Adrenal gland (tissue), 19 donors: ENCODE measurements at places on chromosomes 7 and 10.

DNA sequence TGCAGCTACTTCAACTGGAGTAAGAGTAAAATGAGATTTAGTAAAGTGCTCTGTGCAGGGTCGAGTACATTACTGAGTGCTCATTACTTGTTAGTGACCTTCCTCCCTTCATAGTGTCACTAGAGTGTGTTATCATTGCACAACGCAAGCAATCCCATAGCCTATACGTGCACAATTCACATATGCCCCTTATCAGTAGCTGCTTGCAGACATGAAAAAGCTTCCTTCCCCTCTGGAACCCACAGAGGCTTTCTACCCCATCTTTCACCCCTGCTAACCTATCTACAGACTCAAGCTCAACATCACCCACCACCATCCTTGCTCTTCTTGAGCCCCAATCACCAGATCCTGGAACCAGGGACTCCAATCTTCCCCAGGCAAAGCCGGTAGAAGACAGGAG, 59.3 kb downstream of the C7orf25 start:
- no peak for DNase-seq

DNA sequence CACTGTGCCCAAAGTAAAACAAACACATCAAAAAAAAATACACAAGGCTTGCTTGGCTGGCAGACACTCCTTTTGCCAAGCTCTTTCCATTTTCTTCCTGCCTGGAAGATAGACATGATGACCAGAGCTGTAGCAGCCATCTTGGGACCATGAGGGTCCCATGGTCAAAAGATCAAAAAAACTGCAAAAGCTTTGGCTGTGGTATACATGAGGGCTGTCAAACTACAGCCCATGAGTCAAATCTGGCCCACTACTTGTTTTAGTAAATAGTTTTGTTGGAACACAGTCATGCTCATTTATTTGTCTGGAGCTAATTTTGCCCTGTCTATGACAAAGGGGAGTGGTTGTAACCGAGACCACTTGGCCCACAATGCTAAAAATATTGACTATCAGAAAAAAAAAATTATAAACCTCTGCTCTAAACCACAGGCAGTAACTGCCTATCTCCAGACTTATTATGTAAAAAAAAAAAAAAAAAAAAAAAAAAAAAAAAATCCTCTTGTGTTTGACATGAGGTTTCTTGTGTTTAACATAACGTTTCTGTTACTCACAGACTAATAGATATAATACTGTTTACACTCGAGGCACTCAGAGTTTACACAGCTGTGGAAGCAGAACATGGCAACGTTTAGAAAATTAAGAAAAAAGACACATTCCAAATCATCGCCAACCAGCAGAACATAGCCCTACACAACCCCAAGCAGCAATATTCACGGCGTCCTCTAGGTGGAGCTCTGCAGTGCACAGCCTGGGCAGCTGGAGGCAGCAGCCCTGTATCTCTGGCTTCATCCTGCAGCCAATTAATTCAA, 36.9 kb downstream of the ASB13 start:
- DNase-seq, result peak; percentile 77

DNA sequence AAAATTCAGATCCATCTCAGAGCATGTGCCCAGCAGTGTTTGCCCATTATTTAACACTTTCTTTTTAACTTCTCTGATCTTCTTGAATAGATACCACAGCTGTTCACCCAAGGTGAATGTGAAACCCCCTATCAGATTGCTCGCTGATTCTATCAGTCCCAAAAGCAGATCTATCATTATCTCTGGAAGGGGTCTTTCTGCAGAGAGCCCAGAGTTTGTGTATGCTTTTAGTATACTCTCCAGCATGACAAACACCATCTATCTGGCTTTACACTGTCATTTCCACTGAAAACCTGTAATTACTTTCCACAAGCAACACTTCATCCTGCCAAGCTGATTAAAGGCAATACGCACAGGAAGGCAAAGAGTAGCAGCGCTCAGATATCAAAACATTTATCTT, 168.2 kb downstream of the CACNA2D1 start:
- DNase-seq, result no peak

GRCh38 chr7:131400681-131401176, 73.1 kb downstream of the MKLN1 start:
- no peak for DNase-seq

GRCh38 chr10:78964274-78964951, 104.4 kb upstream of the ZMIZ1 start:
- no peak for DNase-seq

GRCh38 chr7:91628742-91629141, 251.8 kb downstream of the MTERF1 start:
- DNase-seq, result peak; percentile 16

DNA sequence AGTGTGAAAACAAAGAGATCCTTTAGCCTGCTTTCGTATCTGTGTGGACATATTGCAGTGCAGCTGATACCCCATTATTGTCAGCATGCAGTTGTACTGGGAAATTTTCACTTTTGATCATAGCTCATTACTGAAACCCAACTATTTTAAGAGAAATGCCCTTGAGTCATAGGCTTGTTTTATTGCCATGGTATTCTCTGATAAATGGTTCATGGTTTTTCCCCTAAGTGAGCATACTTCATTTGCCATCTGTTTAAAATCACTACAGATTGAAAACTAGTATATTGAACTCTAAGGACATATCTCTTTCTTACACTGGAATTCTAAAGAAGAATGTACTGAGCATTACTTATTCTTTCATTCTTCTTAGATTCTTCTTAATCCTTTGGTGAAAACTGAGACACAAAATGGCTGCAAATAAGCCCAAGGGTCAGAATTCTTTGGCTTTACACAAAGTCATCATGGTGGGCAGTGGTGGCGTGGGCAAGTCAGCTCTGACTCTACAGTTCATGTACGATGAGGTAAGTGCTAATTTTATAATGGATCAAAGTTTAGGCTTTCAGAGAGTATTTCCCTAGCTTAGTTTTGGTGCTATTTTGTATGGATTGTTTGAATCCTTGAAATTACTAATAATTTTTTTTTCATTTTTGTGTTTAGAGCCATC, 63.0 kb downstream of the RALA start:
- DNase-seq, result no peak

DNA sequence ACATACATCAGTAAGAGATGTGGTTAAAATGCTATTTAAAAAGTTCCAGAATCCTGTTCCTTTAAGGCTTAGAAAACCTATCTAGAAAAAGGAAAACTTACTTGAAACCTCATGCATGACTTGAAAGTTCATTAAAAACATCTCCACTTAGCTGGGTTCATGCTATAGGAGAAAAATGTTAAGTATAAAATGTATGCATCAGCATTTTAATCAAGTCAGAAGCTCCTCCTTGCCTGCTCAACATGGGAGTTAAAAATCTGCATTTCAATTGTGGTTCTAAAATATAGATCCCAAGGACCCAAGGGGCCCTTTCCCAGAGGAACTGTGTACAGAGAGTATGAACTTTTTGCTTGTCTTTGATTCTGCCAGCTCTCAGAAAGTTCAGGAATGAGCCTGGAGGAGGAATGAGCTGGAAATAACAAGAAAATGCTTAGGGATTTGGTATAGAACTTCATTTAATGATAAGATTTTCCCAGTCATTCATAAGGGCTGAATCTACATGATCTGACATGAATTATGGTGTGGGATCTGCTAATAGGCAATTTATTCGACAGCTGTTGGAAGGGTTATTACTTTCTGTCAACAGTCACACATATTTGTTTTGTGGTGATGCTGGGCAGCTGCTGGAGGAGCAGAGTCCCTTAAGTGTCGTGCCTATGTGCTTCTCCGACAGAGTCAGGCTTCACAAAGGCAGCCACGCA, 85.6 kb upstream of the MTPN start:
- DNase-seq, result no peak

DNA sequence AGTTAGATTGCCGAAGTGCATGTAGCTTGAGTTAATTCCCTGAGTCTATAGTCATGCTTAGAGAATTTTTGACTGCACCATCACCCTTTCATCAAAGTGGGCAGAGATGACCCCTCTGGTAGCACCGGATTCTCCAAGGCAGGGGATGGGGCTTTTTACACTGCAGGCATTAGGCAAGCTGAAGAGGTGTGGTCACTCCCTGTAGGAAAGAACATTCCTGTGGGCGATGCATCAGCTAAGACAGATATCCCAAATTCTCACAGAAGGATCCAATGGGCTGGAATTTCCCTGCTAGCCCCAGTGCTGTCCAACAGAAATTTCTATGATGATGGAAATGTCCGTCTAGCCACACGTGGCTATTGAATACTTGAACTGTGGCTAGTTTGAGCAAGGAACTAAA, 118.2 kb downstream of the ADAM12 start:
- DNase-seq, result no peak

DNA sequence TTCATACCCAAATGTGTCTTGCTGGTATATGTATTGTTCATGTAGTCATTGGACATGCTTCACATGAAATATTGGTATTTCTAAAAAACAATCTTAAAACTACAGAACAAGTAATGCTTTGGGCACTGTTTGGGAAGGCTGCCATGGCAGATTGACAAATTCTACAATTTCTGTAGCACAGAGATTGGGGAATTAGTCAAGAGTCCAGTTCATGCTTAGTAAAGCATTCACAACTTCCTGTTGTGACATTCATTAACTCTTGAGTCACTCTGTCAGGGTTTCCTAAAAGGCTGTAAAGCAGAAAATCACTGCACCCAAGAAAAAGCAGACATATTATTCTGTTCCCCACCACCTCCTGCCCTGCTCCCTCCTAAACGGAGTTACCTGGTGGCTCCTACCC, 398.9 kb downstream of the PHTF2 start:
- no peak for DNase-seq
